NCI-H774 (cell line): ENCODE measurements at places on chromosomes 3 and 15.

GRCh38 chr3:60980342-60980692 is 270.9 kb downstream of the FHIT start:
- DNase-seq, result no peak

DNA sequence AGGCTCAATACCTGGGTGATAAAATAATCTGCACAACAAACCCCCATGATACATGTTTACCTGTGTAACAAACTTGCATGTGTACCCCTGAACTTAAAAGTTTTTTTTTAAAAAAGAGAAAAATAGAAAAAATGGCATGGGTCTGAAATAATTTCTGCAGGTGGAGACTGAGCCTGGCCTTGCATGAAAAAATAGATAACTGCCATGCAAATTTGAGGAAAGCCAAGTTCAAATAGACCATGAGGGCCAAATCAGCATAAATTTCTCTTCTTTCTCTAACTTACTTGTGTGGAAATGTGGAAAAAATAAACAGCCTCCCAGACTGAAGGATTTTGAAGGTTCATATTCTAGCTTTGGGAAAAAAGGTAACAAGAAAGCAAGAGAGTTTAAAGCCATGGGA is 744 bp upstream of the ACKR4 start:
- DNase-seq, result no peak

DNA sequence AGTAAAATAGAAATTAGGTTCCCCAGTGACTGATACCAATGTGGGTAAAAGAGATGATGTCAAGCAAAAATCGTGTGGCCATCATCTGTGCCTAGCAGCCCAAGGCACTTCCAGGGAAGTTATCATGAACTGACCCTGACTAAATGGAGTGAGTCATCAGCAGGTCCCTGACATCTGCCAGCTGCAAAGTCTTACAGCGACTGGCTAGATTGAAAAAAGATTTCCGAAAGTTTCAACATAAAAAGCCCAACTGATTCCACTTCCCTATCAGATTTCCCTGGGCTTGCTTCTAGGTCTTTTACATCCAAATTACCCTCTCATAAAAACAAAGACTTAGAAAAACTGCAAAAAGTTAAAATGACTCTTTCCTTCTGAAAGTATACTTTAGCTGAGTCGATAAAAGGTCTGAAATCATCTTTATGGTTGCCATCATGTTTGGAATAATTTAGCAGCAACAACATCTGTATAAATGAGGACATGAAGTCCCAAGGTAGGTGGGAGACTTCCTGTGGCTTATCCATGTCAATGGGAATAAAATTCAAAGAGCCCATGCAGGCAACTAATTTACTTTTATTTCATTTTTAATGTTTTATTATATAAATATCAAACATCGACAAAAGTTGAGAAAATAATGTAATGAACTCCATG is 342.8 kb downstream of the ERC2 start:
- DNase-seq, result no peak

DNA sequence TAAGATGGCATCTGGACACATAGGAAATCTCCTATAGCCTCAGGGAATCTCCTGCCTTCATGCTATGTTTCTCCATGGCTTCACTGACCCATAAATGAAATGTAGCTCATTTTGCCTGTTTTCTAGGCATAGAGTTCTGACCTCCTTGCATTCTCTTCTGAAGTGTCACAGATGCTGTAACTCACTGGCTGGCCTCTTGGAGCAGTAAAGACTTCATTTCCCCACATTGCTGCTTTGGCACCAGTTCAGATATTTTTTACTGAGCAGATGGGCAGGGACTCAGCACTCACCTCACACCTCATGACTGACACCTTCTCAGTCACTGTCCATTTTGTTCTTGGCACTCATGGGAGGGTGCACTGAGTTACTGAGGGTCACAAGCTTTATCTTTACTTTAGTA is 286.7 kb upstream of the TGFBR2 start:
- no peak for DNase-seq

DNA sequence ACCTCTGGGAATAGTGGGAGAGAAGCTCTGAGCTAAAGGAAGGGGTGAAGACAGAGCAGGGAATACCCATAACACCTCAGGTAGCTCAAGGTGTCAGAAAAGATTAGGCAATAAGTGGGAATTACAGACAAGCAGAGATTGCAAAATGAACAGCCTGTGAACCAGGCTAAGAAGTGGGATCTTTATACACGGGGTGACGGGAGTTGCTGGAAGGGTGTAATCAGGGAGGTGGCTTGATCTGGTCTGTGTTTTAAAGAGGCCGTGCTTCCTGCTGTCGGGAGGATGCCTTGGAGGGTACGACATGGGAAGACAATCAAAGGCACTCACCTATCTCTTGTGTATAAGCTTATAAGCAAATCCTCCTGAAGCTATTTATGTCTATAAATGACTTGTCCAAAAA is 216.3 kb downstream of the CLSTN2 start:
- DNase-seq, result no peak
